ENCODE measurements at places on chromosomes 4 and X.

DNA sequence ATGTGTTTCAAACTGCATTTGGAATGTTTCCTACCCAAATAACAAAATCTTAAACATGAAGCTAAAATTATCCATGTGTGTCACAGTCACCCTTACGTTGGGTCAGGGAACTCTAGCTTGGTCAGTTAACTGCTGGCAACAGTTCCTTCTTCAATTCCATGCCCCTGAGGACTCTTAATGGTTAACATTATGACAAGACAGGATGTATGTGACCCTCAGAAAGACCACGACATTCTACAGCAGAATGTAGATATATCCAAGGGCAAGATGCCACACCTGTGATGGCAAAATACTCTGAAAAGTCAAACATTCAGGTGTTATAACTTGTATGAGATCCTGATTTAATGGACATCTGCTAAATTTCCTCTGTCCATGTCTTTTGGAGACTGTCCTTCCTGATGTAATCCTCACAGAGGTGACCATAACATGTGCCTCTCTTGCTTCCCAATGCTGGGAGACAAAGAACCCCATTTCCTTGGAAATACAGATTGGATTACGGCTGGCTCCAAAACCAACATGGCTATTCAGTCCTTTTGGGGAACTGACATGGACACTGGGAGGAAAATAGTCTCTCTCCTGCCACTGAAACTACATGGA lies 39.1 kb downstream of the YTHDC1 start:
- no peaks in the 10 kb centered on the region for H3K27me3 ChIP-seq
- H3K27ac ChIP-seq: no peak overlapping the region
- H3K4me1 ChIP-seq: no peaks in the 10 kb centered on the region

DNA sequence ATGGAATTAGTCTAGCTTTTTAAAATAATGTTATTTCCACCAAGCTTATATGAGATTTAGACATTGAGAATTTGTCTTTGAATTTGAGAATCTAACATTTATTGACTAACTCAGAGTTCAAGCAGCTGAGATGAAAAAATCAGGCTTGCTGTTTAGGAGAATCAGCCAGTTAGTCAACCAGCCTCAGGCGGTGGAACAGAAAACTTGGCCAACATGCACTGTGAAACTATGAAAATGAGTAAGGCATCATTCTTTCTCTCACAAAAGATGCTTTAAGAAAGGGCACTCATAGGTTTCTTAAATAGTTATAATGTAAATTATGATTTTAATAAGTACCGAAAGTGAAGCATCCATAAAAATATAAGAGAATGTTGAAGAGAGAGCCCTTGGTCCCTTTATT lies 84.2 kb downstream of the NFKB1 start:
- H3K27me3 ChIP-seq: no peaks in the 10 kb centered on the region
- no peak overlapping the region for H3K4me3 ChIP-seq
- H3K4me1 ChIP-seq: no peaks in the 10 kb centered on the region
- DNase-seq: no peak

DNA sequence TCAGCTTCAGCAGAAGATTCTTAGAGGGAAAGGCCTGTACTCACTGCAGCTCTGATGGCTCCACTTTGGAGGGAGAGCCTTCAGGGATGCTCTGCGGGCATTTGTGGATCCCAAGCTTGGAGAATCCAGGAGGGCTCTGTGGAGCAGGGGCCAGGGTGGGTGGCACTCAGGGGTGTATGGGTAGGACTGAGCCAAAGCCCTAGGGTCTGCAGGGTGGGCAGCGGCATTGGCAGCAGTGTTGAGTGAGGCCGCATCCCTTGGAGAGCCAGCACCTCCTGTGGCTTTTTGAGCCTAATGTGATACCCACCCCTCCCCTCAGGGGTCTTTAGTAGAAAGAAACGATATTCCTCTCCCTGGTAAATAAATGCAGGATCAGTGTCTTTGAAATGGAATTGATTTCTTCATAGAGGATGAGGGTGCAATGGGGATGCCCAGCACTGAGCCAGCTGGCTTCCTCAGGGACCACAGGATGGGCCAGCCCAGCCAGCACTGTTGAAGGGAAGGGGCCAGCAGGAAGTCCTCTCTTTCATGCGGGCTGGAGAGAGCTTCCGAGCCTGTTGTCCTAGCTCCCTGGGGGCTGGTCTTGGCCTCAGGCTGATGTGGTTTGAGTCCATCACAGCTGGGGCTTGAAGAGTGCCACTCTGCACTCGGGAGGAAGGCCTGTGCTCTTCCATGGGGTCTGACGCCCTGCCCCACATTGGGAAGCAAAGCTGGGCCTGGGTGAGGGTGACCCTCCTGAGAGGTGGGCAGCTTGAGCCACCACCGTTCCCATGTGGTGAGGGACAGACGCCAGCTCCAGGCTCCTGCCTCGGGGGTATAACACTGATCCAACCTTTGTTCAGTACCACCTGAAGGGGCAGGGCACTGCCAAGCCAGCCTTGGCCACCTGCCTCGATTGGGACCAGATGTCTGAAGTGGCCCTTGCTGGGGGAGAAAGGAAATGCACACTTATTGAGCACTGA lies 49.5 kb downstream of the PSAPL1 start:
- no peak overlapping the region for H3K4me3 ChIP-seq
- peak; percentile 70 for DNase-seq
- H3K27me3 ChIP-seq: no peaks in the 10 kb centered on the region
- H3K4me1 ChIP-seq: peaks cover 8% of the 10 kb centered on the region
- no peaks in the 10 kb centered on the region for H3K36me3 ChIP-seq

- no peak overlapping the region for H3K4me3 ChIP-seq
- no peak for DNase-seq
- no peak overlapping the region for H3K27ac ChIP-seq
- H3K27me3 ChIP-seq: no peaks in the 10 kb centered on the region
- no peaks in the 10 kb centered on the region for H3K4me1 ChIP-seq
Measured at GRCh38 chrX:16754019-16754418, 32.2 kb upstream of the TXLNG start.

DNA sequence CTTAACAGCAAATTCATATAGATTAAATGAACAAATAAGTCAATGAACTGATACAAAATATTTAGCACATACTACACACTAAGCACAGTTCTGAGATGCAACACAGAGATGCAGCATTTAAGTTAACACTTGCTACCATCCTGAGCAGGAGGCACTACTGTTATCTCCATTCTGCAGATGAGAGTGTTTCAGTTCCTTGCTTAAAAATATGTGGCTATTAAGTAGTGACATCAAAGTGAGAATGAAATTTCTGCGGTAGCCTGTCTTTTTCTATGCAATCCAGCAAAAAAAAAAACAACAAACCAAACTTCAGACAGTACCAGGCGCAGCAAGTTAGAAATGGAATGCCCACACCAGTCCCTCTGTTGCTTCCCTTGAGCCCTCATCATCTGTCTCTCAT lies 90.8 kb downstream of the SHISA3 start:
- H3K4me3 ChIP-seq: no peak overlapping the region
- H3K36me3 ChIP-seq: no peaks in the 10 kb centered on the region

GRCh38 chr4:29908276-29908675 lies 811.9 kb upstream of the PCDH7 start:
- no peaks in the 10 kb centered on the region for H3K36me3 ChIP-seq
- H3K4me1 ChIP-seq: no peaks in the 10 kb centered on the region
- H3K27me3 ChIP-seq: no peaks in the 10 kb centered on the region
- no peak overlapping the region for H3K27ac ChIP-seq

DNA sequence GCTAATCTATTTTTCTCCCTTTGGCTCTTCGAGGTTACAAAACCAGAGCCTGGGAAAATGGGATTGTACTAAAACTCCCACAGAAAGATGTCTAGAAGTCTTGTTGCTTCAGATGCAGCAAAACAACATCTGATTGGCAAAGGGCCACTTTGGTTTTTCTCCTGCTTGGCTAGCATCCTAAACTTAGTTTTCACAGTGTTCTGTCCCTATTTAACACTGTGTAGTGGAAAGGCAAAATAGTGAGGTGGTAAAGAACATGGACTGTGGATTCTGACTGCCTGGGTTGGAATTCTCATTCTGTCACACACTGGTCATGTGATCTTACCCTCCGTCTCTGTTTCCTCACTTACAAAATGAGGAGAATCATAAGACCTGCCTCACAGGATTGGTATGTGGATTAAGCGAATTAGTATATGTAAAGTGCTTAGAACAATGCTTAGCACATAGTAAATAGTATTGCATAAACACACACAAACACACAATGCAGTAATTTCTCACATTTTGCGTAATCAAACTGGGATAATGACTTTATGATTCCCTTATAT lies 23.5 kb downstream of the TIGD2 start:
- H3K4me1 ChIP-seq: no peaks in the 10 kb centered on the region
- no peak overlapping the region for H3K4me3 ChIP-seq
- DNase-seq: no peak
- no peak overlapping the region for H3K27ac ChIP-seq

- DNase-seq: no peak
- peaks cover 11% of the 10 kb centered on the region for H3K4me1 ChIP-seq
- no peak overlapping the region for H3K27ac ChIP-seq
Measured at GRCh38 chrX:129961180-129962083, 21.0 kb upstream of the BCORL1 start.

GRCh38 chr4:14568351-14568750 lies 433.9 kb upstream of the CPEB2 start:
- no peaks in the 10 kb centered on the region for H3K4me1 ChIP-seq
- no peak overlapping the region for H3K4me3 ChIP-seq

DNA sequence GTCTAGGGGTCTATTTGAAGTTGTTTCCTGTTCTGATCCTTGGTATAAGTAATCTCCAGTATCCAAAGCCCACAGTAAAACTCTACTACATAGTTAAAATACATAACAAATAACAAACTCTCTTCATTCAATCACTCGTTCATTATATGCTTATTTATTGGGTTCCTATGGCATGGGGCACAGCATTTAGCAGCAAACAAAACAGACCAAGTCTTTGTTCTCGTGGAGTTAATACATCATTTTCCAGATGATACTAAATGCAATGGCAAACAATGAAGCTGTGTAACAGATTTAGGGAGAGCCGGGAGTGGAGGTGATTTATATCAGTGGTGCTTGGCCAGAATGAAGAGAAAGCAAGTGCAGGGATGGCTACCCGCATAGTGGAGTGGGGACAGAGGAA lies 36.6 kb upstream of the SPARCL1 start:
- no peak overlapping the region for H3K27ac ChIP-seq
- no peak overlapping the region for H3K4me3 ChIP-seq
- DNase-seq: no peak
- H3K36me3 ChIP-seq: no peaks in the 10 kb centered on the region
- no peaks in the 10 kb centered on the region for H3K27me3 ChIP-seq
- no peaks in the 10 kb centered on the region for H3K4me1 ChIP-seq

DNA sequence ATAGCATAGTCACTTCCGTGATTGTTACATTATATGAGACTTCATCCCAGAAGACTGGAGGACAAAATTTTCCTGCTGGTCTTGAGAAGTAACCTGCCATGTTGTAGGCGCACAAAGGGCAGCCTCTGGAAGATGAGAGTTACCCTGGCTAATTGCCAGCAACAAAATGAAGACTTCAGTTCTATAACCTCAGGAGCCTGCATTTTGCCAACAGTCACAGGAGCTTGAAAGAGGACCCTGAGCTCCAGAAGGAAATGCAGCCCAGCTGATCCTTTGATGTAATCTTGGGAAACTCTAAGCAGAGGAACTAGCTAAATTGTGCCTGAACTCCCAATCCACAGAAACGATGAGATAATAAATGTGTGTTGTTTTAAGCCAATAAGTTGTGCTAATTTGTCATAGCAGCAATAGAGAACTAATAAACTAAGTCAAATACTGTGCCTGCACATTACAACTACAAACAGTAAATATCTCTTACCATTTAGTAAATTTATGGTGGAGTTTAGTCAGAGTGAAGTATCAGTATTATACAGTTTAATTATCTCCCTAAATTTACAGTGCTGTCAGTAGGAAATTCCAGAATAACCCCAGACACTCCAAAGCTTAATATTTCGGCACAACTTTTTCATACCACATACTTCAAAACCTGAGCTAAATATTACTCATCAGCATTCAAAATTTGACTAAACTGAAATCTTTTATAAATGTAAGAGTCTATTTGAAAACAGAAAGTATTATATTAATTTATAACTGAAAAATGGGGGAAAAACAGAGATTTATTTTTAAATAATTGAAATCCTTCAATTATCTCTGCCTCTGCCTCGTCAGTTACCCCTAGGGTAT lies 90.1 kb upstream of the MAPK10 start:
- no peak overlapping the region for H3K4me3 ChIP-seq
- DNase-seq: no peak
- H3K4me1 ChIP-seq: peaks cover 43% of the 10 kb centered on the region
- no peaks in the 10 kb centered on the region for H3K36me3 ChIP-seq

DNA sequence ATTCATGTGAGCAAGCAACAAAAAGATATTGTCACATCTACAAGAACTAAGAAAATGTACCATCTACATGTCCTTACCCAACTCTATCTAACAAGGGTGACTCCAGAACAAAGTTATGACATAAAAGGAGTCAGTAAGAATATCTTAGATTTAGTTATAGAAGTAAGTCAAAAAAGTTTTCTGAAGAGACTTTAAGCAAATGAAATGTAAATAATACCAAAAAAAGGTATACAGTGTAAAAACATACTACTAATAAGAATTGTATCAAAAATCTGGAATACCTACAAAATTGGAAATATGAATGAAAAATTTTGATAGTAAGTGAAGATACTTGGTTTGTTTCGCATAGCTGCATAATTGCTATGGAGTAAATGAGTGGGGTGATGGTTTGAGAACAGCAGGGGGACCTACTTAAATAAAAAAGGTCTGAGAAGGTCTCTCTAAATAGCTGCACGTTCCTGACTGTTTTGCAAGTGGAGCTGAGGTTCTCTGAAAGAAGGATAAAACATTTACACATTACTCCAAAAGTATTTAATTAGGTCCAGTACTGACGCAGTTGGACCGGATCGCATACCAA lies 51.0 kb upstream of the ENPP6 start:
- H3K27ac ChIP-seq: no peak overlapping the region
- no peaks in the 10 kb centered on the region for H3K27me3 ChIP-seq
- no peaks in the 10 kb centered on the region for H3K36me3 ChIP-seq

DNA sequence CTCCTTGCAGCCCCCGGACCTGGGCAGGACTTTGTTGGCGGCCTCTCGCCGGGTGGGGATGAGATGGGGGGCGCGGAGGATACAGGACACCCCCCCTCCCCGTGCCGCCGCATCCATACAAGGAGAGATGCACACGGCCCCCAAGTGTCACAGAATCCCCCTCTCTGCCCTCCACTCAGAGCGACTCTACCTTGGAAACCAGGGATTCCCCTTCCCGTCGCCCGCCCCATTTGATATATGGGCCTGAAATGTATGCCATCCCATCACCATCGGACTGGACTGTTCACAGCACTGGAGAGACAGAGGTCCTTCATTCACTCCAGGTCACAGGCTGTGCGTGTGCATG lies 426 bp downstream of the PORCN start:
- H3K4me1 ChIP-seq: peaks cover 6% of the 10 kb centered on the region
- H3K27ac ChIP-seq: peak overlapping the region; percentile 66
- H3K36me3 ChIP-seq: no peaks in the 10 kb centered on the region
- peak overlapping the region; percentile 56 for H3K4me3 ChIP-seq

- no peak overlapping the region for H3K4me3 ChIP-seq
- DNase-seq: no peak
- H3K4me1 ChIP-seq: no peaks in the 10 kb centered on the region
Measured at GRCh38 chrX:43589735-43590134, 66.4 kb upstream of the MAOA start.

All from vagina (tissue), 2 donors.